Esophagus squamous epithelium (tissue), 5 donors: ENCODE measurements at places on chromosomes 16 and 17.

GRCh38 chr17:33154869-33155455 is 138.1 kb downstream of the ASIC2 start:
- H3K4me1 ChIP-seq, result no peaks in the 10 kb centered on the region
- no peaks in the 10 kb centered on the region for H3K27me3 ChIP-seq
- no peak overlapping the region for H3K27ac ChIP-seq
- no peak overlapping the region for H3K4me3 ChIP-seq
- no peak for DNase-seq
- H3K36me3 ChIP-seq, result no peaks in the 10 kb centered on the region

GRCh38 chr17:81164371-81165245 is 699 bp upstream of the PVALEF start:
- peaks cover 6% of the 10 kb centered on the region for H3K4me1 ChIP-seq
- H3K27me3 ChIP-seq, result peaks cover 5% of the 10 kb centered on the region
- no peak for DNase-seq
- no peaks in the 10 kb centered on the region for H3K36me3 ChIP-seq
- peak overlapping the region; percentile 59 for H3K4me3 ChIP-seq

DNA sequence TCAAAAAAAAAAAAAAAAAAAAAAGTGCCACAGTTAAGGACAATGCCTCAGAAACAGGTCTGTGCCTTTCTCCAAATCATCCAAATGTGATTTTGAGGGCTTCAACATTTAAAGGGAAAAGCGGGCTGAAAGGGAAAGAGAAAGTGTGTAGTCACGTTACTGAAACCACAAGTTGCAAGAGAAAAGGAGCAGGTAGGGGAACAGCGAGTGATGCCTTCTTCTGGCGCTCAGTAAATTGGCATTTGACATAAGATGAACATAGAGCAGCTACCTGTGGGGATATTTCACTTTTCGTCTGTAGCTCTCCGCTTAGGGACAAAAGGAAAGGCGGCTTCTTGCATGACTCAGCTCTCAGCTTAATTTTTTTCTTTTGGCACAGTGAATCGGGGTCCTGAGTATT is 11.1 kb downstream of the CMTM2 start:
- no peak for DNase-seq
- H3K36me3 ChIP-seq, result no peaks in the 10 kb centered on the region
- H3K4me1 ChIP-seq, result peaks cover 3% of the 10 kb centered on the region
- H3K4me3 ChIP-seq, result no peak overlapping the region

GRCh38 chr17:48175692-48176470 is 68.3 kb downstream of the SNX11 start:
- H3K4me3 ChIP-seq, result no peak overlapping the region
- no peaks in the 10 kb centered on the region for H3K4me1 ChIP-seq
- H3K27ac ChIP-seq, result no peak overlapping the region
- H3K36me3 ChIP-seq, result no peaks in the 10 kb centered on the region
- DNase-seq, result no peak

DNA sequence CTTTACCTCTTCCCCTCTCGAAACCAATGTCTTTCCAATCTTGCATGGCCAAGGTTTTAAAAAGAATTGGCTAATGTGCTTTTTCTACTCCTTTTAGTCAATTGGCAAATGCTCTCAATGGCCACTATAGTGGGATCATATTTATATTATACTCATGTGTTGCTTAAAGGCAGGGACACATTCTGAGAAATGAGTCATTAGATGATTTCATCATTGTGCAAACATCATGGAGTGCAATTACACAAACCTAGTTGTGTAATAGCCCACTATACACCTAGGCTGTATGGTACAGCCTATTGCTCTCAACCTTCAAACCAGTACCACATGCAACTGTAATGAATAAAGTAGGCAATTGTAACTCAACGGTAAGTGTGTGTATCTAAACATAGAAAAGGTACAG is 180.9 kb downstream of the HS3ST3A1 start:
- DNase-seq, result no peak
- no peaks in the 10 kb centered on the region for H3K36me3 ChIP-seq
- no peak overlapping the region for H3K27ac ChIP-seq
- H3K27me3 ChIP-seq, result peaks cover 15% of the 10 kb centered on the region
- H3K4me3 ChIP-seq, result no peak overlapping the region

- no peak overlapping the region for H3K27ac ChIP-seq
- no peak overlapping the region for H3K4me3 ChIP-seq
- no peak for DNase-seq
- no peaks in the 10 kb centered on the region for H3K27me3 ChIP-seq
- no peaks in the 10 kb centered on the region for H3K36me3 ChIP-seq
Observed at GRCh38 chr17:57418463-57419246, 162.3 kb downstream of the MSI2 start.

- no peak overlapping the region for H3K27ac ChIP-seq
- DNase-seq, result no peak
- no peaks in the 10 kb centered on the region for H3K4me1 ChIP-seq
- H3K36me3 ChIP-seq, result peaks cover 99% of the 10 kb centered on the region
Observed at GRCh38 chr17:62580947-62581346, 46.5 kb upstream of the MRC2 start.

- peak overlapping the region; percentile 80 for H3K4me3 ChIP-seq
- H3K4me1 ChIP-seq, result peaks cover 46% of the 10 kb centered on the region
- H3K27ac ChIP-seq, result peak overlapping the region; percentile 95
Observed at GRCh38 chr17:30476726-30477082, 504 bp upstream of the GOSR1 start.

GRCh38 chr16:1036166-1036565 is 36.4 kb upstream of the SSTR5 start:
- H3K36me3 ChIP-seq, result no peaks in the 10 kb centered on the region
- no peaks in the 10 kb centered on the region for H3K4me1 ChIP-seq
- DNase-seq, result no peak
- no peak overlapping the region for H3K27ac ChIP-seq

DNA sequence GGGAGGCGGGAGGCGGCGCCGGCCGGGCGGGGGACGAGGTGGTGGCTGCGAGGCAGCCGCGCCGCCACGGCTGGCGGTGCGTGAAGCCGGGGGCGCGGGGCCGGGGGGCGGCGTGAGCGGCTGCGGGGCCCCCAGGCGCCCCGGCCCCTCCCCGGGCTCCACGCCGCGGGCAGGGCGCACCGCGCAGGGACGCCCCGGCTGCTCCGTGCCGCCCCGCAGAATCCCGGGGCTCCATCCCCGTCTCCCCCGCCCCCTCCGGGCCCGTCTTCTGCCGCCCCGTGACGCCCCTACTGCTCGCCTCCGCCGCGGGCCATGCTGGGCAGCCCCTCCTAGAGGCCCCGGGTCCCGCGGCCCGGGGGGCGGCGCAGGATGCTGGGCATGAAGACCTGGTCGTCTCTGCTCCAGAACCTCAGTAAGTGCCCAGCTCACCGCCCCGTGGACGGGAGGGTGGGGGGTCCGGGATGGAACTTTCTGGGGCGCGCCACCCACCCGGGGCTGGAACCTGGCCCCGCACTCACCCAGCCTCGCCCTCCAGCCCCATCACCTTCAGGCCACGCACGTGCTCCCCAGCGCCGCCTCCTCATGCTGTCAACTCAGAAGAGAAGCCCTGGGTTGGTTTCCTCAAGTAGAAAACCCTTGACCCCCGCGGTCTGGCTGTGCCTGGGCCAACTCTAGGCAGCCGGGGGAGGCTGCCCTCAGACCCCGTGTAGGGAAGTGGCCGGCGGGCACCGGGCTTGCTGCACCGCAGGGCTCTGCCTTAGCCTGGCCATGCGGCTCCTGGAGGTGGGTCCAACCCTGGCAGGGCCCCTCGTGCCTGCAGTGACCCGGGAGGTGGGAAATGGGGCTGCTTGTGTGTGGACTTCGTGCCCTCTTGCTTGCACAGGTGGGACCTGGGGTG is 150.2 kb upstream of the GSE1 start:
- H3K27me3 ChIP-seq, result peaks cover 67% of the 10 kb centered on the region
- H3K36me3 ChIP-seq, result no peaks in the 10 kb centered on the region
- DNase-seq, result no peak
- peaks cover 43% of the 10 kb centered on the region for H3K4me1 ChIP-seq

- DNase-seq, result no peak
- H3K36me3 ChIP-seq, result no peaks in the 10 kb centered on the region
- no peak overlapping the region for H3K4me3 ChIP-seq
- H3K4me1 ChIP-seq, result no peaks in the 10 kb centered on the region
- H3K27me3 ChIP-seq, result no peaks in the 10 kb centered on the region
- no peak overlapping the region for H3K27ac ChIP-seq
Observed at GRCh38 chr17:13888056-13888609, 181.2 kb upstream of the COX10 start.

DNA sequence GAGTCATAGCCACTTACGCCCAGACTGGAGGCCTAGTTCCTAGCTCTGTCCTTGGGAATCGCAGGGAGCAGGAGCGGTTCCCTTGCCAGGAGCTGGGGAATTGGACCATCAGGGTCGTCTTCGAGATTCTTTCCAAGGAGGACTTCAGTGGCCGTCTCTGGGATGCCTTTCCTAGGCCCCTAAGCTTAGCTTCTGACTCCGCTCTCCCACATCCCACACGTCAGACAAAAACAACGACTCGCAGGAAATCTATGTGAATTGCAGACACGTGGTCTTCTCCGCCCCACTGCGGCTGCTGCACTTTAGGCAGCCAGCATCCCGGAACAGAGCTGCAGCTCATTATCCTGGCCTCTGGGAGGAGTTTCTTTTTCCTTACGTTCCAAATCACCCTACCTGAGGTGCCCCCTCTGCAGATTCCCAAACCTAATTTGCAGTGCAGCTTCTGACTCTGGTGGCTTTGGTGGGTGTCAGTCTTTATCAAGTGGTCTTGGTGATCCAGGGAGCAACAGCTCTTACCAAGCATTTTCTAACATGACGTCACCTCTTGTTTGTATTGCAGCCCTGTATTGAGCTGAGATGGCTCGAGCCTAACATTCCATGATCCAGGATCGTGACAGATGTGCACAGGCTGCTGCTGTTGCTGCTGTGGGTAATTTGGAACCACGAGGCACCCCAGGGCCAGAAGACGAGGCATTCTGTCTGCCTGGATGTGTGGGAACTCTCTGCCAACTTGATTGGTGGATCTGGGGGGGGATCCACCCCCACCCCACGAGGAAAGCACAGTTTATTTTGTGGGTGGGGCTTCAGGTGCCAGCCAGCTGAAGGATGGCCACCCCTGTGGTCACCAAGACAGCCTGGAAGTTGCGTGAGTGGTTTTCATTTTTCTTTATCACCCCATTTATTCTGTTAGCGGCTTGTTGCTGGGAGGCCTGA is 1.1 kb downstream of the KATNB1 start:
- no peaks in the 10 kb centered on the region for H3K27me3 ChIP-seq
- H3K4me1 ChIP-seq, result peaks cover 36% of the 10 kb centered on the region
- H3K36me3 ChIP-seq, result no peaks in the 10 kb centered on the region
- peak overlapping the region; percentile 95 for H3K4me3 ChIP-seq
- DNase-seq, result no peak

GRCh38 chr16:12390074-12390605 is 413.5 kb downstream of the CPPED1 start:
- H3K4me3 ChIP-seq, result no peak overlapping the region
- no peaks in the 10 kb centered on the region for H3K36me3 ChIP-seq
- peaks cover 9% of the 10 kb centered on the region for H3K4me1 ChIP-seq
- H3K27ac ChIP-seq, result no peak overlapping the region

DNA sequence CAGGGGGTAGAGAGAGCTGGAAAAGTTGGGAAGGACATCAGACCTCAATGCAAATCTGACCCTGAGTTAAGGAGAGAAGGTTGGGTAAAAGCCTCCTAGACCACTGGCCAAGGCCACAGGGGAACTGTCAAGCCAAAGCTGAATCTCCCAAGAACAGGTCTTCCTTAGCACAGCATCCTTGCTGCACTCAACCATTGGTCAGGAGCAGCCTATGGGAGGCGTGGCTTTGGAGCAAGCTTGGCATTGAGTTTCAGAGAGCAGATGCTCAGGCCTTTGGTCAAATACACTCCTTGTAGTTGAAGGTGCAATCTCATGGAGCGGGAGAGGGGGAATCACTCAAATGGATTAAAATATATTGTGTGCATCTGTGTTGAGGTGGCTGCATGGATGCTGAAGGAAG is 21.8 kb downstream of the SOX9 start:
- H3K4me1 ChIP-seq, result no peaks in the 10 kb centered on the region
- H3K36me3 ChIP-seq, result no peaks in the 10 kb centered on the region
- no peaks in the 10 kb centered on the region for H3K27me3 ChIP-seq
- no peak for DNase-seq
- H3K4me3 ChIP-seq, result no peak overlapping the region

DNA sequence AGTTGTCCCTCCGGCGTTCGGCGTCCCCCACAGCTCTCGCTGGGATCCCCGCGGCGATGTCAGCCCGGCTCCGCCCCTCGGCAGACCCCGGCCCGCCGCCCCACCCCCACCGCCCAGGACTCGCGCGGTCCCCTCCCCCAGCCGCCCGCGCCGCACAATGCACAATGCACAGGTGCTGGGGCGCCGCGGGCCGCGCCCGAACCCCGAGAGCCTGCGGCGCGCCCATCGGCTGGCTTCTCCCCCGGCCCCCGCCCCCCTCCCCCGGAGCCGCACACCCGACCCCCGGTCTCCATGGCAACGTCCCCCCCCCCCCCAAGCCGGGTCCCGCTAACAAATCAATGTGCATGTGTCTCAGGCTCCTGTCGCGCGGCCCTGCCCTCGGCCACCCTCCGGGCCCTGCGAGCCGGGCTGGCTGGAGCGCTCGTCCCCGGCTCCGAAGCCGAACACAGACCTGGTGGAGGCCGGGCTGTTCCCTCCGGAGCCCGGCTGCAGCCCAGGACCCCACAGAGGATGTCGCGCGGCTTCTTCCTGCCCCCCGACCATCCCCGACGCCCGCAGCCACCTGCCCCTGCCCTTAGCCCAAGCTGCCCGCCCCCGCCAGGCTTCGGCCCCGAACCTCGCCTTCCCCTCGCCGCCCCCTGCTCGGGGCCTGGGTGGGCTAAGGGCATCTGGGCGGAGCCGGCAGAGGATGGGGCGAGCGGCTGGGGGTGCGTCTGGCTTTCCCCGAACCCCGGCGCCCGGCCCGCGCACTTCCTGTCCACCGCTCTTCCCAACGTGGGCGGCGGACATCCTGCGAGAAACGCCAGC is 818 bp upstream of the CBX8 start:
- H3K4me1 ChIP-seq, result peaks cover 60% of the 10 kb centered on the region
- H3K27me3 ChIP-seq, result peaks cover 85% of the 10 kb centered on the region
- DNase-seq, result no peak
- H3K36me3 ChIP-seq, result no peaks in the 10 kb centered on the region
- H3K27ac ChIP-seq, result peak overlapping the region; percentile 91

DNA sequence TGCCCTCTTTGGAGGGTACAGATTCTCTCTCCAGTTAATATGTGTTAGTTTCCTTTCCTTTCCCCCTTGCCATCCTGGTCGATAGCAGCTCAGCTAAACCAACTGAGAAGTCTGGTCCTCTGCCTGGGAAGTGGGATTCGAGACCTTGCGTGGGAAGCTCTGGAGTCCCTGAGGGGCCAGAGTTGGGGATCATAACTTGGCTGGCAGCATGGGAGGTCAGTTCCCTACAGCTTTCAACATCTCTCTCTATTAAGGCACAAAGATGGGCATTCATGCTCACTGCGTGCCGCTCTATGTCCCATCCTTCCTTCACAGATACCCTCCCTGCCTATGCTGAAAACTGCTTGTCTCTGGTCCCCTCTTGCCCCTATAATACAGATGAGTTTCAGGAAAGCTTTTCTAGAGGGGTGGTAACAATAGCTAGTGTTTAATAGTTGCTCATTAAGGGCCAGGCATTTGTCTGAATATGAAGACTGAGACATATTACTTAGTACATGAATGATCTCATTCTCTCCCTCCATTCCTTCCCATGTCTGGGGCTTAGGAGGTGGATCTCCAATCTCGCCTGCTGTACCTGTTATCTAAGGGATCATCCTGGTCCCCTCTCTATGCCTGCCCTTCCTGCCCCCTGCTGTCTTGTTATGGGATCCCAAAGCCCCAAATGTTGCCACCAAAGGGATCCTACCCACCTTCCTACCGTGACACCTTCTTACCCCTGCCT is 10.8 kb downstream of the THRA start:
- H3K27me3 ChIP-seq, result no peaks in the 10 kb centered on the region
- no peak overlapping the region for H3K4me3 ChIP-seq
- peaks cover 72% of the 10 kb centered on the region for H3K4me1 ChIP-seq
- DNase-seq, result no peak

GRCh38 chr17:71710816-71711215 is 410.0 kb upstream of the SOX9 start:
- H3K36me3 ChIP-seq, result no peaks in the 10 kb centered on the region
- no peak overlapping the region for H3K4me3 ChIP-seq
- DNase-seq, result no peak
